ENCODE measurements at places on chromosomes 1 and 21.
A peak's percentile ranks its signal among the peaks of the same experiment; 100 is the strongest.

- H3K4me1 ChIP-seq = no peaks in the 10 kb centered on the region
- DNase-seq = no peak
- H3K27me3 ChIP-seq = no peaks in the 10 kb centered on the region
- peaks cover 8% of the 10 kb centered on the region for H3K36me3 ChIP-seq
These were observed 44.5 kb upstream of the EDN2 start for GRCh38 chr1:41528726-41529605.

DNA sequence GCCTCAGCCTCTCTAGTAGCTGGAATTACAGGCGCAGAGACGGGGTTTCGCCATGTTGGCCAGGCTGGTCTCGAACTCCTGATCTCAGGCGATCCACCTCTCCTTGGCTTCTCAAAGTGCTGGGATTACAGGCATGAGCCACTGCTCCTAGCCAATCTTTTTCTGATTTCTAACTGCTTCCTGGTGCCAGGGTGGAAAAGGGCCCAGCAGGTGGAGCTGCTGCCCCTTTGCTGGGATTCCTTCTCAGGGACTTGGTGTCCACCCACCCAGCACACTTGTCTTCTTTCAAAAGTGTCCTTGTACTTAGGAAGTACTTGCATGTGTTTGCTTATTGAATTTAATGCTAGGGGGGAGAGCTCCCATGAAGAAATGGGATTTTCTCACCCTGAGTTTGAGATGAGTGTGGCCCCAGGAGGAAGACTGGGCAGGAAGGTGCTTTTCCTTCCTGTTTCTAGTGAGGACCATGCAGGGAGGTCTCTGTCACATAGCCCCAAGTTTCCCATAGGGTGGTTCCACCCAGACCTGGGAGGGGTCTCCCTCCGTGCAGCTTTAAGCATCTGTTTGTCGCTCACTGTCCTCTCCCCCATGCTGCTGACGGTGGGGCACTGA is 14.2 kb downstream of the UTP11 start:
- H3K36me3 ChIP-seq = peaks cover 33% of the 10 kb centered on the region
- peak; percentile 38 for DNase-seq
- H3K27me3 ChIP-seq = no peaks in the 10 kb centered on the region
- H3K4me3 ChIP-seq = no peak overlapping the region

GRCh38 chr1:201229771-201230635 is 39.4 kb downstream of the IGFN1 start:
- no peak overlapping the region for H3K27ac ChIP-seq
- H3K36me3 ChIP-seq = no peaks in the 10 kb centered on the region
- no peak overlapping the region for H3K4me3 ChIP-seq
- H3K27me3 ChIP-seq = no peaks in the 10 kb centered on the region

DNA sequence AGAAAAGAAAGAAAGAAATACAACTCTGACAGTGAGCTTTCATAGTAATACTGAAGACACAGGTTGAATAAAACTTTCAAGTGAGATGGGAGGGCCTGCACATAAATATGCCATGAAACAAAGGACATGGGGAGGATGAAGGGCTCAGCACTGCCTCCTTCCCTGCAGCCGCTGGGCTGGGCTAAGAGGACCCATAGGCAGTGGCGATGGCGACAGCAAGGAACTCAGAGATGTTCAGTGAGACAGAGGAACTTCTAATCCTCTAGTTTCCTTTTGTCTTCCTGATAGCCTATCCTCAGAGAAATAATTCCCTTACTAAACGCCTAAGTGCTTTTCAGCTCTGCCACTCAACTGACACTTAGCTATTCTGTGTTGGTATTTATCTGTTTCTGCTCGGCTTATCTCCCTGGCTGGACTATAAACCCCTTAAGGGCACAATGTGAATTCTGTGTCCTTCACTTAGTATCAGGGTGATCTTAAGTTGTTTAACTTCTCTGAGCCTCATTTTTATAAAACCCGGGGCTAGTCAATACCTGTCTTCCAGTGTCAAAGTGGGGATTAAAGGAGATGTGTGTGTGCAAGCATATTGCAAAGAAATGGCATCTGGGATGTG is 24.4 kb upstream of the IER5 start:
- peaks cover 19% of the 10 kb centered on the region for H3K4me1 ChIP-seq
- DNase-seq = no peak
- no peaks in the 10 kb centered on the region for H3K27me3 ChIP-seq
- H3K4me3 ChIP-seq = no peak overlapping the region

- H3K4me3 ChIP-seq = no peak overlapping the region
- H3K4me1 ChIP-seq = peaks cover 78% of the 10 kb centered on the region
- H3K27ac ChIP-seq = no peak overlapping the region
These were observed 67.4 kb downstream of the SKI start for GRCh38 chr1:2295526-2295925.

DNA sequence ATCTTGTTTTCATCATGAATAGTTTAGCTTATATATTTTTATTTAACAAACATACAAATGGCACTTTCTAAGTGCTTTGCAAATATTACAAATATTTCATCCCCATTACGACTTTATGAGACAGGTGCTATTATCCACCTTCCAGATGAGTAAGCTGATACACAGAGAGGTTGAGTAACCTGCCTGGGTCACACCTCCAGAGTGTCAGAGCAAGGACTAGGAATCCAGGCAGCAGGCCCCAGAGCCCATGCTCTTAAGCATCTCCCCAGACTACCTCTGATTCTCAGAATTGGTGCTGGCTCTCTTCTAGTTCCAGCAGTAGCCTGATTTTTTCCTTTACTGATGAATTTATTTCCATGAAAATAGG is 40.0 kb downstream of the EPHB2 start:
- H3K4me1 ChIP-seq = no peaks in the 10 kb centered on the region
- no peak overlapping the region for H3K4me3 ChIP-seq
- DNase-seq = no peak
- no peaks in the 10 kb centered on the region for H3K27me3 ChIP-seq
- H3K36me3 ChIP-seq = no peaks in the 10 kb centered on the region
- H3K27ac ChIP-seq = no peak overlapping the region

GRCh38 chr1:222387007-222387814 is 160.7 kb downstream of the HHIPL2 start:
- no peaks in the 10 kb centered on the region for H3K27me3 ChIP-seq
- H3K4me1 ChIP-seq = no peaks in the 10 kb centered on the region
- DNase-seq = no peak
- H3K36me3 ChIP-seq = no peaks in the 10 kb centered on the region
- no peak overlapping the region for H3K4me3 ChIP-seq

DNA sequence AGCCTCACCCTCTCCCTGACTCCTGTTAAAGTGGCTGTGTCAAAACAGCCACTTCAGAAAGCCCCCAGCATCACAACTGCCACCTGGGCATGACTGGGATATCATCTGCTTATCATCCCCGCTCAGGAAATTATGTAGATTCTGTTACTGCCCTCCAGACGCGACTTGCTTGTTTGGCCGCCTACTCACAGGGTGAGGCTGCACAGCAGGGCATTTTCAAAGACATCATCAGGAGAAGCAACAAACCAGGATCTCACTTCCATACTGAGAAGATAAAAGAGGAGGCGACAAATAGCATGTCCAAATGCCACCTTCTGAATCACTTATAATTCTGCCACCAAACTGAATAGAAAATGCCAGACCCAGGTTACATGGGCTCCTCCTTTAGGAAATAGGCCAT is 94.8 kb downstream of the MIS18A start:
- no peaks in the 10 kb centered on the region for H3K36me3 ChIP-seq
- DNase-seq = no peak
- H3K27me3 ChIP-seq = no peaks in the 10 kb centered on the region
- no peak overlapping the region for H3K4me3 ChIP-seq

DNA sequence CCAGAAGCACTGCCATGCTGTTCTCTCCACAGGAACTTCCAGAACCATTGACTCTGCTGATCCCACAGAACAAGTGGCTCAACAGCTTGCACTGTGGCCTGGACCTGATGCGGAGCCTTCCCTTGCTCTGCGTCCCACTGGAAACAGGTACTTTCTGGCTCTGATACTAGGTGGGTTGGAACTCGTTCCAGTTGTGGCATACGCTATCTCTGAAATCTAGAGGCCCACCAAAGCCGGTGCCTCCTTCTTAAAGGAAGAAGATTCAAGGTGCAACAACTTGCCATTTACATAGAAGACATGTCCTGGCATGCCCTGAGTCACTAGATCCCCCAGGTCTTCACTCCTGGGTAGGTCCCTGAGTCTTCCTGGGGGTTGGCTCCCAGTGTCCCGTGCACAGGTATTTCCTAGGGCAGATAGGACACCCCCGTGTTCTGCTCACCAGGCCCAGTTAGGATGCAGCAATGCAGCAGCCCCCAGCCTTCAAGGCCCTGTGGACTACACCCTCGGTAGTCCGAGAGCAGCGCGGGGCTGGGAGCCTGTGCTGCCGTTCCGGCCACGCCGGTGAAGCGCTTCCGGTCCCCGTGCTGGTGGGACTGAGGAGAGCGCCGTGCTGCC is 10.8 kb upstream of the PCBP3 start:
- H3K4me3 ChIP-seq = no peak overlapping the region
- H3K36me3 ChIP-seq = no peaks in the 10 kb centered on the region
- peaks cover 3% of the 10 kb centered on the region for H3K27me3 ChIP-seq
- no peak for DNase-seq

GRCh38 chr1:27891196-27891889 is 19.0 kb downstream of the THEMIS2 start:
- H3K27me3 ChIP-seq = no peaks in the 10 kb centered on the region
- H3K36me3 ChIP-seq = peaks cover 51% of the 10 kb centered on the region
- H3K4me1 ChIP-seq = peaks cover 40% of the 10 kb centered on the region
- no peak overlapping the region for H3K4me3 ChIP-seq
- DNase-seq = peak; percentile 88
- H3K27ac ChIP-seq = peak overlapping the region; percentile 92

- H3K36me3 ChIP-seq = no peaks in the 10 kb centered on the region
- no peaks in the 10 kb centered on the region for H3K27me3 ChIP-seq
- no peak overlapping the region for H3K4me3 ChIP-seq
- DNase-seq = no peak
- no peak overlapping the region for H3K27ac ChIP-seq
These were observed 504.1 kb upstream of the PKN2 start for GRCh38 chr1:88179943-88180342.

- H3K36me3 ChIP-seq = no peaks in the 10 kb centered on the region
- H3K4me3 ChIP-seq = no peak overlapping the region
These were observed 5.2 kb upstream of the ZNF678 start for GRCh38 chr1:227557962-227558725.
